CD4-positive, alpha-beta T cell treated with Interleukin-21 for 1 hour (primary cell): ENCODE measurements at places on chromosomes 1 and 21.

DNA sequence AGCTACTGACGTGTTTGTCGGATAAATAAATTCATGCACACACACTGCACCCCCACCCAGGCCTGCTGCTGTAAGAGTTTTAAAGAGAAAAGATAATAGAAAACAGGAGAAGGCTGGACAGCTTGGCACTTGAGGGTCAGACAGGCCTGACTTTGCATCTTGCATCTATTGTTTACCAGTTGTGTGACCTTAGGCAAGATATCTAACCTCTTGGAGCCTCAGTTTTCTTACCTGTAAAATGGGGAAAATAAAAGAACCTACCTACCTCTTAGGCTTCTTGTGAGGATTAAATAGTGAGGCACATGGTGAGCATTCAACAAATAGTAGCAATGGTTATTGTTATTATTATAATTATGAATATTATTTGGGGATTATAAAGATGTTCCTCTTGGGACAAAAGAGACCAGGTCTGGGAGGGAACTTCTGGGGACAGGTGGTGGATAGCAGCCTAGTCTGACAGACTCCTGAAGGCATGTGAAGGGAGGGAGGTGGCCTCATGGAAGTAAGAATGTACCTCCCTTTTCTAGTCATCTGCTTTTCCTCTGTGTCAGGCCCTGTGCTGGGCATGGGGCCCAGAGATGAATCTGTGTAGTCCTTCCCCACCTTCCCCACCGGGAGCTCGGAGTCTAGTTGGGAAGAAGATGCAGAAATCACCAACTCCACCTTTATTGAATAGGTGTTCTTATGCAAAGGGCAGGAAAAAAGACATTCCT, 18.3 kb upstream of the EPB41 start:
- no peak for DNase-seq

DNA sequence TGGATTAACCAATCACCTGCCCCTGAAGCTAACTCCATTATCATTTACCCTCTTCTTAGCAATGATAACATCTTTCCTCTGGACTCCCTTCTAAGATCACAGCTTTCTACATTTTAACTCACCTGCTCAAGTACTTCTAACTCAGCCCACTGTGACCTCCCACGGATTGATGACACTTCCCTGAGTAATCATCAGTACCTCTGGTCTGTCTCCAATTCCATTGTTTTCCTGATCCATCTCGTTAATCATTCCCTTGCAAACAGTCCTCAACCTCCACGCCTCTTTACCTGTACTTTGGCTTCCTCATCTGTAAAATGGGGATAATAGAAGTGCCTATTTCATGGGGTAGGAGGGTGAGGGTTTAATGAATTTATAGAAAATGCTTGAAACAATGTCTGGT, 195.3 kb upstream of the APP start:
- DNase-seq: no peak

- peak; percentile 20 for DNase-seq
Observed at GRCh38 chr21:42010507-42011495, 641 bp upstream of the ZBTB21 start.

DNA sequence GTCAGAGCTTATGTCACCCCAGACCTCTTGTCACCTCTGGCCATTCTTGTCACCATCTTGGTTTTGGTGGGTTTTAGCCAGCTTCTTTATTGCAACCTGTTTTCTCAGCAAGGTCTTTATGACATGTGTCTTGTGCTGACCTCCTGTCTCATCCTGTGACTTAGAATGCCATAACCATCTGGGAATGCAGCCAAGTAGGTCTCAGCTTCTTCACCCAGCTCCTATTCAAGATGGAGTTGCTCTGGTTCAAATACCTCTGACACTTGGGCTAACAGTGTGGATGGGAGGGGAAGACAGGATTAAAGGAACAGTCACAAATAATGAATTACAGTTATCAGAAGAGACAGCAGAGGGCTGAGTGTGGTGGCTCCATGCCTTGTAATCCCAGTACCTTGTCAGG, 30.5 kb upstream of the PIK3CD start:
- DNase-seq: no peak

- no peak for DNase-seq
Observed at GRCh38 chr1:174678657-174679056, 230.9 kb downstream of the GPR52 start.
